Fibroblast of skin of left quadriceps (primary cell): ENCODE measurements at places on chromosomes 11 and 22.

- no peak for DNase-seq
Observed at GRCh38 chr11:128931668-128932067, 11.0 kb downstream of the TP53AIP1 start.

- DNase-seq = no peak
Observed at GRCh38 chr22:49290711-49291110, 537.0 kb downstream of the BRD1 start.

- no peak for DNase-seq
Observed at GRCh38 chr22:42430528-42431125, 1.6 kb downstream of the NFAM1 start.

- no peak for DNase-seq
Observed at GRCh38 chr11:125141686-125142535, 22.6 kb upstream of the PKNOX2 start.

- DNase-seq = peak; percentile 82
Observed at GRCh38 chr22:32622004-32622743, 147.6 kb downstream of the FBXO7 start.

- no peak for DNase-seq
Observed at GRCh38 chr22:37549704-37550059, 10.6 kb upstream of the CDC42EP1 start.
